ENCODE measurements at places on chromosomes 3 and 15. TPM values are rescaled to one million over a fixed set of nuclear protein-coding genes. Genes with fewer than 3 reads are reported as not detected.

DNA sequence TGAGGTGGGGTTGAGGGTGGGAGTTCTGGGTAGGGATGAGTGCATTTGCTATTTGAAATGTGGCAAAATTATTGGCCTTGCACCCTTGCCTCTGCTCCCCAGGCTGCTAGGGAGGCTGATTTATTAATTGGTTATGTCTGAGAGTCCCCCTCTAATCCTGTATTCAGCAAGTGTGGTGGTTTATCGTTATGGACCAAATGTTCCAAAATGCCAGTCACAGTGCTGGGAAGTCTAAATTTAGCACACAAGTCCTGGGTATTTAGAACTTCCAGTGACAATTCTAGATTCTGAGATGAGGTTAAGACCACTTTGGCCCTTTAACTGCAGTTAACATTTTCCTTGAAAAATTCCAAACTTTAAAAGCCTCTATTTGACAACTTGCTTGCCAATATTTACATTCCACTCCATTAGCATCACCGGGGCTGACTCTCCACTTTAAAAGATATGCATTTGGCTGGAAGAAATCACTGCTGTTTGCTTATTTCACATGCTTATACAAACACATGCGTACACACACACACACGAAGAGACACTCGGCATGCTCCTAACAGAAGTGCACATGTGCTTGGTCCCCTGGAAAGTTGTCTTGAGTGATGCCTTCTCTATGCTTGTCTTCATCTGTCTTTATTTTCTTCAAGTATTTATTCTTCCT, 247.7 kb downstream of the IL20RB start:
- H3K27ac ChIP-seq = no peak overlapping the region
- no peaks in the 10 kb centered on the region for H3K27me3 ChIP-seq
- H3K4me3 ChIP-seq = no peak overlapping the region
- DNase-seq = no peak
- no peaks in the 10 kb centered on the region for H3K4me1 ChIP-seq
- H3K36me3 ChIP-seq = no peaks in the 10 kb centered on the region

ZNF80 gene
- not detected for total RNA-seq

GRCh38 chr3:32969656-32970055, 18.2 kb downstream of the CCR4 start:
- no peaks in the 10 kb centered on the region for H3K27me3 ChIP-seq
- DNase-seq = no peak
- no peak overlapping the region for H3K4me3 ChIP-seq

DNA sequence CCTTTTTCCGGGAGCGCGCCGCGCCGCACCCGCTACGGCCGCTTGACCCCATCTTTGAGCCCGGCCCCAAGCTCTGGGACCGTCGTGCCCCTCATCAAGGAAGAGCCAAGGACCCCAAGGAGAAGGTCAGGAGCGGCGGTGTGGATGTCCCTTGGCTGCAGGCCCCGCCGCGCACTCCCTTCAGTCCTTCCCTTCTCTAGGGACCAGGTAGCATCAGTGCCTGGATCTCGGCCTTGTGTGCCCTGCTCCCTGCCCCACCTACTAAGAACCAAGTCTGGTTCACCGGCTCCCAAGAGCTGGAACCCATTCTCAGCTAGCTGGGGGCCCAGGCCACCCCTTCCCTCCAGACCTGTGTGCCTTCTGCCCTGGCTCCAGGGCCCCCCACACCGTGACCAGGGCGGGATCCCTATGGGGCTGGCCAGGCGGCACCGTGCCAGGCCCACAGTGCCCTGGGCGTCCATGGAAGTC, 69.3 kb upstream of the CGNL1 start:
- no peak for DNase-seq
- H3K27ac ChIP-seq = no peak overlapping the region
- H3K4me1 ChIP-seq = no peaks in the 10 kb centered on the region
- H3K27me3 ChIP-seq = no peaks in the 10 kb centered on the region
- no peaks in the 10 kb centered on the region for H3K36me3 ChIP-seq

LRRC3B gene
- 1.6 TPM for total RNA-seq

TLR9 gene
- 0.25 TPM for total RNA-seq

- H3K4me3 ChIP-seq = no peak overlapping the region
- no peak for DNase-seq
- H3K36me3 ChIP-seq = no peaks in the 10 kb centered on the region
- no peak overlapping the region for H3K27ac ChIP-seq
- no peaks in the 10 kb centered on the region for H3K27me3 ChIP-seq
Observed at GRCh38 chr3:129622933-129623332, 16.5 kb upstream of the PLXND1 start.

DNA sequence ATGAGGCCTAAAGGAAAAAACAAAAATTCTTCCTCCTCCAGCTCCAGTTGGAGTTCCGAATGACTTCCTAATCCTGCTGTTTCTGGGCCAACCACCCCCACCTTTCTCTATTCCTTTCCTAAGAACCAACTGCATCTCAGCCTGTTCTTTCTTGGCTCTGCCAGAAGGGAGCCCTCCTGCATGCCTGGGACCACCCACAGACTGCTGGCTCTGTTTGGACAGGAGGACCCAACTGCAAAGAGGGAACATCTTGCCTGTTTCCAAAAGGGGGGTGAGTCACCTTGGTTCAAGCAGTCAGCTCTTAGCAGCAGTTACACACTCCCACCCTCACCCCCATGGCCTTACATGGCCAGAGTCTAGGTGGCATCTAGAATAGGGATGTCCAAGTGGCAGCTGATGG, 116.0 kb upstream of the PRICKLE2 start:
- no peaks in the 10 kb centered on the region for H3K27me3 ChIP-seq
- H3K4me1 ChIP-seq = peaks cover 59% of the 10 kb centered on the region
- H3K4me3 ChIP-seq = peak overlapping the region; percentile 24

Measured in astrocyte (in vitro differentiated cells and primary cell).